ENCODE measurements at places on chromosomes 16 and 17.

DNA sequence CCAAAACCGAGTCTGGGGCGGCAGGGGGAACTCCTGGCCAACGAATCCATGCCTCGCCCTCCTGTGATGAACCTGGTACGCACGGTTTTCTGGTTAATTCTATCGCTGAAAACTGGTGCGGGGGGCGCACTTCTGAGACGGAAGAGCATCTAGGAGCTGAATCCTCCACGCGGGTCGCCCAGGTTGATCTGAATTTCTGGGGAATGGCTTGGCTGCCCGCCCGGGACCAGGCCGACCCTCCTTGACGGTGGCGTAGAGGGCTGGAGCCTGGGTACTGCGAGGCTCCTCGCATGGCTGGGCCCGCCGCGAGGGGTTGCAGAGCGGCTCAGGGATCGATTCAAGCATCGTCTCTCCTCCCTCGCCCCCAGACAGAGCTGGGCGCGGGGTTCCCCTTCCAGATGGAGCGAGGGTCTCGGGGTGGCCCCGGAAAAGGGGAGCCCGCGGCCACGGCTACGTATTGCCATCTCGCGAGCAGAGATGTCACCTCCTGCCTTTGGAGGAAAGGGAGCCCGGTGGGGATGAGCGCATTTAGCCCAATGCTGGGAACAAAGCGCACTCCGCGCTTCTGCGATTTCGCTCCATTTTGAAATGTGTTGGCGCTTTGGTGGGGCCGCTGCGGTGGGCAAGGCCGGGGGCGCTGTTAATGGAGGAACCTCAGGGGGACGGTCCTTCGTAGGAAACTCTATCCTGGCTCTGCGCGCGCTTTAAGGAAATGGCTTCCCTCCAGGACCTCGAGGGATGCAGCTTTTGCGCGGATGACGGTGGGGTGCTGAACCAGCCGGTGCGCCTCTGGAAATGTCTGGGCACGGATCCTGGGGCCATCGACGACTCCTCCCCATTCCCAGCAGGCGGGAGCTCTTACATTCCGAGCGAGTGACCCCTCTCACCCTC, 2.7 kb downstream of the MAPT start:
- no peak for DNase-seq

DNA sequence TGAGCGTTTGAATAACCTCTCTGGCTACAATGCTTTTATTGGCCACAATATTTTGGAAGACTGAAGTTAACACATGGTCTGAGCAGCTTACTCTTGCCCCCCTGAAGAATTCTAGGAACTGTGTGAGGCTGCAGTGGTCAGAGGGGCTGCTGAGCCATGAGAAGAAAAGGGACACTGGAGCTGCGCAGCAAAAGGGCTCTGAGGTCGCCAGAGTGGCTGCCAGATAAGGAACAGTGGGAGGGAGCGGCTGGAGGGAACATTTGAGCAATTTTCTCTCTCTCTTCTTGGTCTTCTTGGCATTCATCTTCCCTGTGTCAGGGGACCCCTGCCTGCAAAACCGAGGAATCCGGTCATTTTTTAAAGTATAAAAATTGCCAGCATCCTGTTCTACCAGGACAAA, 66.1 kb downstream of the CPPED1 start:
- DNase-seq: no peak

DNA sequence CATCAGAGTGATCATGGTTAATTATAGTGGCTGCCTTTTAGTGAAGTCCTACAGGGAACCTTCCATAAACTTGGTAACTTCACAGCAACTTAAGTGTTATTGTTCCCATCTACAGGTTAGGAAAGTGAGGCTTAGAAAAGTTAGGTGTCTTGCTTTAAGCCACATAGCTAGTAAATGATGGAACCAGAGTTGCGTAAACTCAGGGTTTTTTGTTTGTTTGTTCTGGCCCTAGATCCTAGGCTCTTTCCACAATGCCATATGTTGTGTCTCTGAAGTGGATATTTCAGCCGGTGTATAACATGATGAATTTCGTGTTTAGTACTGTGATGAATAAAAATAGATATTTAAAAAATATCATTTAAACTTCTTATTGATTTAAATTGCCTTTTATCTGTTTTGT, 27.6 kb downstream of the DNAH9 start:
- no peak for DNase-seq

DNA sequence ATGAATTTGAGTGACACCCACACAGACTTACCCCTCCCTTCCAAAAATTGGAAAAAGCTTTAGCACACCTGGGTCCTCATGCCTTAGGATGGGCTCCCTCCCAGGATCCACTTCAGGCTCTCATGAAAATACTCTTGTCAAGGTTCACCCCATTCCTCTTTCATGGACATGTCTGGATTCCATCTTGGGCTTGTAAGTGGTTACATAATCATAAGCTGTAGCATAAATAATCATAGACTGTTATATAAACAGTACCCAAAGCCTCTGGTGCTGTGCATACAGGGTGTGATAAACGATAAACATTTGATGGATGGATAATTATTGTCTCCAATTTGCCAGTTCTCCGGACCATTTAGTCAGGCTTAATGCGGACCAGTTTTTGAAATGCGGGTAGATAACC, 53.7 kb upstream of the TEKT3 start:
- no peak for DNase-seq

DNA sequence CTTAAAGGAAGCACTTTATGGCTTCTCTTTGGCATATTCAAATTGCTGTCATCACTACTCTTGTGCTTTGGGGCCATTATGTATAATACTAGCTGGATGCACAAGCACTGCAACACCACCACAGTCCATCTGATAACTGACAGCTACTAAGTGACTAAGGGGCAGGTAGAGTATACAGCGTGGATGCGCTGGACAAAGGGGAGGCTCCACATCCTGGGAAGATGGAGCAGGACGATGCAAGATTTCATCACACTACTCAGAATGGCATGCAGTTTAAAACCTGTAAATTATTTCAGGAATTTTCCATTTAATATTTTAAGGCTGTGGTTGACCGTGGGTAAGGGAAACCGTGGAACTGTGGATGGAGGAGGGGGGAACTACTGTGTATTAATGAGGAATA, 25.0 kb downstream of the MPRIP start:
- no peak for DNase-seq

- DNase-seq: no peak
Observed at GRCh38 chr17:72566671-72567484, 446.1 kb downstream of the SOX9 start.

DNA sequence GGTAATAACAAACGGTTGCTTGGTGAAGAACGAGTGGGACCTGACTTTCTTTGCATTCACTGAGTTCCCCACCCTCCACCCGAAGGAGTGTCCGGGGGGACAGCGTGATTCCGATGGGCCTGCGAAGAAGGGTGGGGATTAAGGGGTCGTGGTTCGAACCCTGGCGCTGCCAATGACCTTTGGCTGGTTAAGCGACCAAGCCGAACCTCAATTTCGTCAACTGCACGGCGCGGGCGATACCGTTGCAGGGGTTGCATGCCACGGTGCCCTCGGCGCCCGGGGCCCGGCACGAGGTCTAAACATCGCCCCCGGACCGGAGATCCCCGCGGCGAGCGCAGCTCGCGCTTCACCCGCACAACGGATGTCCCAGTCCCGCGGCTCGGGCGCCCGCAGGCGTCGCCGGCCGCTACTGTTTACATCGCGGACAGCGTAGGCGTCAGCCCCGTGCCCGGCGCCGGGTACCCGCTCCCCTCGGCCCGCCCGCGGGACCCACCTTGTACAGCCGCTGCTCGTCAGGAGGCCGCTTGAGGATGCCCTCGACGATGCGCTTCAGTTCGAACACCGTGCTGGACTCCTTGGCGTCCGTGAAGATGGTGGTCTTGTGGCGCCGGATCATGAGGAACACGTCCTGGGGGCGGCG, 460 bp downstream of the ELOB start:
- DNase-seq: no peak

DNA sequence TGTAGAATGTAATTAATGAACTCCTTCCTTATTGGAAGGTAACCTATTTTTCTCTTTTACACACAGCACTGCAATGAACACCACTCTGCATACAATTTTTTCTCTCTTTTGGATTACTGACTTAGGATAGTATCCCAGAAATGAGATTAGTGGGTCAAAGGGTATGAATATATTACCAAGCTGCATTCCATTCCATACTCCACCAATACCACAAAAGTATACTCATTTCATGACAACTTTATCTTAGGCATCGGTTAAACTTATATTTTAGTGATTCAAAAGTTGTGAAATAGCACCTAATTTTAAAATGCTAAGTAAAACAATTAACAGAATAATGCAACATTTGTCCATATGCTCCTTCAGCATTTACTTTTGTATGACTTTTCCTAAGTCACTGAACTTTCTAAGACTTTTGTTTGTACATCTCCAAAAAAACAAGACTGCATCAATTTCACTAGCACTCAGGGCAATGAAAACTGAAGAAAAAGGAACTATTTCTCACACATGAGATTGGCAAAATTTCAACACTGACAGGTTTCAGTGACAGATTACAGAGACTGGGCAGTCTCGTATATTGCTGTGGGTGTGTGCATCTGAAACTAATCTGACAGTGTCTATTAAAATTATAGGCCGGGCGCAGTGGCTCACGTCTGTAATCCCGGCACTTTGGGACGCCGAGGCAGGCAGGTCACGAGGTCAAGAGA, 32.1 kb downstream of the HELZ start:
- DNase-seq: no peak
